ENCODE measurements at places on chromosomes 1 and 21. TPM values are rescaled to one million over a fixed set of nuclear protein-coding genes. Genes with fewer than 3 reads are reported as not detected.

DNA sequence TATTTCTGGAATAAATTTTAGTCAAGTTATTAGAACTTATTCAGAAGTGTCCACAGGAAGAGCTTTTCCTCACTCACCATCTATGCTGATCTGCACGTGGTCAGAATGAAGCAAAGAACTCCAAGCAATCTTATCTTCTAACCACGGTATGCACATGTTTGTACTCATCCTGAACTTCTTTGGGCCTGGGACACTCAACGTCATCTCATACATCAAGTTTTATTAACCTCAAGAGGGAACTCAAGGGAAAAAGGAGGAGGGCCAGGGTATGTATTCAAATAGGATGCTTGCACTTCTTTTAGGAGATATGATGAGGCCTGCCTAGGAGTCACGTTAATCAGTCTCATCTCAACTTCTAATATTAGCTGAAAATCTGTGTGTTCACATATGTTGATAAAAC, 142.5 kb downstream of the C1orf94 start:
- DNase-seq = no peak

GRCh38 chr1:59052166-59052590, 244.7 kb upstream of the FGGY start:
- DNase-seq = no peak

DNA sequence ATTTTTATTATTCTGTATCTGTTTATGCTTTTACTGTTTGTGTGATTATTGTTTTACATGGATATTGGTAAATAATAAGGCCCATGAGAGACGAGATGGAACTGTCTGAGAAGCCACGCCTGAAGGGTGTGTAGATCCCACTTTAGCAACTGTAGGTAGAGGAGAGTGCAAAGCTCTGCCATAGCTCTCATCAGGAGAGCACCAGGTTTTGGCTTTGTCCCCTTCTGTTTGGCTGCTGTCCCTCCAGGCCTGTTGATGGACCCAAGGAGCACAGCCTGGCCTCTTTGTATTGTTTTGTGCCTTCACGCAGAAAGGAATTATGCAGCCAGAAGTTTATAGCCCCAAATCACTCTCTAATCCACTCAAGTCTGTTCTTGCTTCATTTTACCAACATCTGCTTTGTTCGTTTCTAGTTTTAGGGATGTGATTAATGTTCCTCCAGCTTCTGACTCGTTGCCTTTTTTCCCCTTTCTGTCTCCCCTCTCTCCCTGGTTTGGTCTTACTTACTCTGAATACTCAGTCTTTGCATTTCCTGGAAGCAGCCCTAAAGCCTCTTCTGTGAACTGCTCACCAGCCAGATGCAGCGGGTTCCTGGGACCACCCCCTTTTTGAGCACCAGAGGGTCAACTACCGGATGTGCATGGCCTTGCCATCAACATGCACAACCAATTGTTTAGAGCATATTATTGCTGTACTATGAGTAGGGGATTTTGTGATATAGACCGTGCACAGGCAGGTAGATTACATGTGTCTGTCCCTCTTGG, 127.3 kb downstream of the HHAT start:
- DNase-seq = no peak

DNA sequence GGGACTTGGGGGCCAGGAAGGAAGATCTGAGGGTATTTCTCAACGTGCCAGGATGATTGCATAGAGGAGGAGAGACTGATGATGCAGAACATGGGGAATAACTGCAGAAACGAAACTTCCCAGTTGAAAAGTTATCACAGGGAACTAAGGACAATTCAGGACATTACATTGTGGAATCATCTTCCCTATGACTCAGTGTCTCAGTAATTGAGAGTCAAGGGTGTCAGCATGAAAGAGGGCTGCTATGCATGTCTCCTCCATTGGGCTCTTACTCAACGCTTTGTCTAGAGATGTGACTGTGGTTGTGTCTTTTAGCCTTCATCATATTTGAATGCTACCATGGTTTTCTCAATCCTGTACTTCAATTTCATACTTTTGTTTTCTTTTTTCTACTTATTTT, 48.9 kb upstream of the PTGFR start:
- no peak for DNase-seq

DNA sequence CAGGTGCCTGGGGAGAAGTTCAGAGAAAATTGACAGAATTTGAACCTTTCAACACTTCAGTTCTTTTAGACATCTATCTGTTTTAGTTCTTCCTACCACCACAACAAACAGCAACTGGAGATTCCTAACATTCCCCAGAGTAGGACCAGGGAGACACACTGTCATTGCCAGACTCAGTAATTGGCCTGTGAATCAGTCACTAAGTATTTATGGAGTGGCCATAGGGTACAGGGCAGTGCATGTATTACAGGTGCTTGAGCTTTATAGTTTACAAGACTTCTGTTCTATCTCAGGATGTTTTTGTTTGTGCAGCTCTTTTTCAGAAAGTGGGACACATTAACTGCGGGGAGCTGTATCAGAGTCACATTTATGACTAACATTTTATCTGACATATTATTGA, 1.7 kb downstream of the CDC14A start:
- DNase-seq = no peak

GRCh38 chr1:225747566-225747965, 30.1 kb upstream of the SRP9 start:
- no peak for DNase-seq

DNA sequence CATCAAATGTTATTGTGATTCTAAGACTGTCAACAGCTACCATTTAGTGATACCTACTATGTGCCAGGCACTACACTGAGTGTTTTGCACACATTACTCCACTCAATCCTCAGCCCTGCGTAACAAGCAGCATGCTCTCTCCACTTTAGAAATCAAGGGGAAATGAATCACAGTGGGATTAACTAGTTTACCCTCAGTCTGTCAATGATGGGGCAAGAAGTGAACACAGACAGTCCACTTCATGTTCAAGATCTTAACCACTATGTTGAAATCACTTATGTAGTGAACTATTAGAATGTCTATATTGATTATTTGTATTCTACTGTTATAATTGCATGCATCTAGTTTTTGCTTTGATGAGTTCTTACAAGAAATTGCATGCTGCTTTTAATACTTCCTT, 165.3 kb downstream of the LTN1 start:
- DNase-seq = no peak

- DNase-seq = no peak
These were observed 232.1 kb downstream of the LMO4 start for GRCh38 chr1:87560601-87561360.

GRCh38 chr1:198890214-198890930, 251.5 kb downstream of the PTPRC start:
- no peak for DNase-seq

- no peak for DNase-seq
These were observed 72.2 kb upstream of the KRTAP11-1 start for GRCh38 chr21:30953605-30954004.

DNA sequence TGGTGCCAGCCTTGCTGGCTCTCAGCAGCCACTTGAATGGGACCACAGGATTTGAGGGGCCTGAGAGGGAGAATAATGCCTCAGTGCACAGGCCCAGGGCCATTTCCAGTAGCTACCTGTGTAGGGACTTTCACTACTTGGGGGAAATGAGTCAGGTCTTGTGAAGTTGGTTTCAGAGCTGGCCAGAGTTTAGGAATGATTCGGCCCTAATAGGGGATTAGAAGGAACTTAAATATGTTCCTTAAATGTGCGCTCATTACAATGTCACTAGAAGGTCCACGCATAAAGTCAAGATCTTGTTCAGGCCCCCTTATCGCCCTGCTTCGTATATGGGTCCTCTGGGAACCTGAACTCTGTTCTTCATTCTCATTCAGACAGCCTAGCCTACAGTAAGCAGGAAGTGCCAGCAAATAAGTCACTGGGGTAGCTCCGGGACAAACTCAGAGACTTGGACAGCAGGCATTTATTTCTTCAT, 5.6 kb upstream of the AKR1A1 start:
- DNase-seq = no peak

DNA sequence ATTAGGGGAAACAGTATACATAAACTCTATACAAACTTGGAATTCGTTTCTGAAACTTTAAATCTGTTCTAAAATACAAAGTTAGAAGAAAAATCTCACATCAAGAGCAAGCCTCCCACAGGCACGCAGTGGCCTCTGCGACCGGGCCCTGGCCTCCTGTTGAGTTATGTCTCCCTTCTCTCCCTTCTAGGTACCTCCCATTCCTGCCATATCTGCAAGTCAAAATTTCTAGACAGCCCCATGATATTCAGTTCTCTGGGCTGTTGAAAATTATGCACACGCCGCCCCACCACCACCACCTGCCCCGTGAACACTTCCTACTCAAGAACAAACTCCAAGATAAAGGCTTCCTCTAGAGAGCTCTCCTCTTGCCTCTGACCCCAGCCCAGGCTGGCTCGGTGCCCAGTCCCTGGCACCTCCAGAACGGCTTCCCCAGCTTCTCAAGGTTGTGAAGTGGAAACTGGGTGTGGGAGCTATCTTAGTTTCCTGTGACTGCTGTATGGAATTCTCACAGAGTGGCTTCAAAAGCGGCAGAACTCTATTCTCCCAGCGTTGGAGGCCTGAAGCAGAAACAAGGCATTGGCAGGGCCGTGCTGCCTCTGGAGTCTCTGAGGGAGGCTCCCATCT, 37.7 kb upstream of the LRP8 start:
- peak; percentile 41 for DNase-seq

GRCh38 chr21:42236693-42237092, 17.8 kb downstream of the ABCG1 start:
- no peak for DNase-seq

Gene AMY1A
- total RNA-seq = not detected

Gene HTR6
- total RNA-seq = not detected

Gene HMCN1
- total RNA-seq = 2.2 TPM

Gene NLRP3
- total RNA-seq = 1.4 TPM
